Activated naive CD4-positive, alpha-beta T cell treated with anti-CD3 and anti-CD28 coated beads for 36 hours (primary cell): ENCODE measurements at places on chromosomes 7 and 10.

DNA sequence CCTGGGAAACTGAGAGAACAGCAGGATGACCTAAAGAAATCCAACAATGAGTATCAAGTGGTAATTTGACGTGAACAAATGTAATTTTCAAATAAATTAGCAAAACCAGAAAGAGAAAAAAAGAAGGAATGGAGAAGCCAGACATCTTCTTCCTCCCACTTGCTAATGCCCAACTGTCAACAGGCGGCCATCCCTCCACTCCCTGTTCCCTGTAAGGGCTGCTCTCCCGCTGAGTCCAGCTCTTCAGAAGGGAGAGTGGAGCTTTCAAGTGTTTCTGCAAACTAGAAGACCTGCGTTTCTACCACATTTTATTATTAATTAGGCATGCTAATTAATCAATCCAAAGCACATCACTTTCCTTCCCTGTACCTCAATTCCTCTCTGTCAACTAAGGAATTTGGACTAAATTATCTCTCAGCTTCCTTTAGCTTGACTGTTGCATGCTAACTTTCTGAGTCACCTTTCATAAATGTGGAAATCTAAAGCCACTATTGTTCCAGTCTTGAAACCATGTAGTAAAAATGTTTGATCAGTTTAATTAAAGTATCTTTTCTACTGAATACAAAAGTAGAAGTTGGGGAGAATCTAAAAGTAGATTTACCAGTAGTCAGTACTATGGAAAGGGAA is 48.4 kb upstream of the CUL1 start:
- no peak for DNase-seq

DNA sequence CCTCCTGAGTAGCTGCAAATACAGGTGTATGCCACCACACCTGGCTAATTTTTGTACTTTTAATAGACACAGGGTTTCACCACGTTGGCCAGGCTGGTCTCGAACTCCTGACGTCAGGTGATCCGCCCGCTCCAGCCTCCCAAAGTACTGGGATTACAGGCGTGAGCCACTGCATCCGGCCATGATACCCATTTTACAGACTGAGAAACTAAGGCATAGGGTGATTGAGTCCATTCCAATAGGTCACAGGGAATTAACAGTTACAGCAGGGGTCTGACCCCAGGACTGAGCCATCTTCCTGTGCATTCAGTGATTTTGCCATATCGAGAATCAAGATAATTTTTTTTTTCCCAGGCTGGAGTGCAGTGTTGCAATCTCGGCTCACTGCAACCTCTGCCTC is 12.3 kb upstream of the CTBP2 start:
- no peak for DNase-seq

DNA sequence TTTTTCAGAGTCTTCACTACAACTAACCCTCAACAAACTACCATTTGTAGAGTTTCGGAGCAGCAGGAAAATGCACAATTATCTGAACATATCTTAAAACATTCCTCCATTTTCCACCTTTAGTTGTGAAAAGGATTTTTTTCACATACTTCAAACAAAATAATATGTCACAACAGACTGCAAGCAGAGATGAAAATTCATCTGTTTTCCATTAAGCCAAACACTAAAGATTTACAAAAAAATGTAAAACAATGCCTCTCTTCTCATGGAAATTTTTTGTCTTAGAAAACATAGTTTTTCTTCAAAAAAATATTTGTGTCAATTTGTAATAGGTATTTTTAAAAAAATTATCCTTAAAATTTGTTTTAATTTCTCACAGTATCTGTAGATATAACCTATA is 98.9 kb downstream of the ARHGAP12 start:
- DNase-seq: no peak

GRCh38 chr7:41576166-41576565 is 126.7 kb downstream of the INHBA start:
- no peak for DNase-seq

DNA sequence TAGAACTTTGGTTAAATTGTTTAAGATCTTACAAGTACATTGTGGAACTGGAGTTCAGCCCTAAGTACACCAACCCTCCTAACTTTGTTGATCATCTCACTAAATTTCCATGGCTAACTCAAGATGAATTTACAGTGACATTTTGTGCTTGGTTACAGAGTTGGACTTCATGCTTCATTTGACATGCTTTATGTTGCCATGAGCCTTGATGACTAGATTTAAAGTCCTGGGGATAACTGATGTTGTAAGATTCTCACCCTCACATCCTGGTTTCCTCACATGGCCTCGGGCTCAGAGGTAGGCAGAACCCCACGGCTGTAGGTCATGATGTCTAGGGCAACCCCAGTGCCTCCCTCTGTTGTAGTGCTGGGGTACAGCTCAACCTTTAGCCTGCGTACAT is 397.2 kb upstream of the IGFBP3 start:
- DNase-seq: no peak

GRCh38 chr7:121442845-121443244 is 46.7 kb upstream of the FAM3C start:
- peak; percentile 21 for DNase-seq

- DNase-seq: no peak
Measured at GRCh38 chr10:124316326-124316725, 102.4 kb downstream of the OAT start.

- DNase-seq: peak; percentile 57
Measured at GRCh38 chr7:24572393-24572996, 757 bp upstream of the PALS2 start.

GRCh38 chr10:47179291-47179647 is 120.7 kb upstream of the GDF10 start:
- DNase-seq: no peak

- no peak for DNase-seq
Measured at GRCh38 chr10:79336739-79337138, 10.5 kb upstream of the PPIF start.

- no peak for DNase-seq
Measured at GRCh38 chr10:123318516-123318915, 164.3 kb downstream of the BUB3 start.

GRCh38 chr10:86970162-86970981 is 2.1 kb downstream of the ADIRF start:
- no peak for DNase-seq

- DNase-seq: no peak
Measured at GRCh38 chr10:97525086-97525485, 26.4 kb downstream of the UBTD1 start.

- DNase-seq: no peak
Measured at GRCh38 chr10:6711408-6711841, 131.3 kb upstream of the PRKCQ start.

- DNase-seq: no peak
Measured at GRCh38 chr10:99827936-99828335, 45.5 kb downstream of the ABCC2 start.

DNA sequence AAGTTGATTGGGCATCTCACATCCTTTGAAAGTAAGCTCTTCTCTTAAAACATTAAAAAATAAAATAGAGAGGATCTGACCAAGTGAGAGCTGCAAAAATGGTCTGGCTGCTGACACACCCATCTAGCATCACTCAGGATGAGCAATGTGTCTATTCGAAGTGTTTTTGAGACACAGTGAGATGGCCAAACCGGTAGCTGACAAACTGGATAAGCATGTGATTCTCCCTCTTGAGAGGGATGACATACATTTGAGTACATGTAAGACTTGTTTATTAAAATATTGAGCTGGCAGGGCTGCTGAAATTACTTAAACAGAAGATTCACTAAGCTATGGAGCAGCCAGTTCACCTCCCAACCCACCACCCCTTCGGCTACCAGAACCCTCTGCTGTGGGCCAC is 333.9 kb downstream of the ADRA2A start:
- DNase-seq: no peak
